ENCODE measurements at places on chromosomes 2 and 18. TPM values are rescaled to one million over a fixed set of nuclear protein-coding genes. Genes with fewer than 3 reads are reported as not detected.

INSIG2 gene
- 30.2 TPM for total RNA-seq

CROCC2 gene
- 1.4 TPM for total RNA-seq

HNMT gene
- total RNA-seq: 43.6 TPM

UGT1A1 gene
- not detected for total RNA-seq

FAHD2B gene
- 8.1 TPM for total RNA-seq

WDPCP gene
- 42.4 TPM for total RNA-seq

SPC25 gene
- 9.2 TPM for total RNA-seq

KCNJ3 gene
- total RNA-seq: 15.9 TPM

KLHL29 gene
- total RNA-seq: 16.1 TPM

B3GNT7 gene
- total RNA-seq: 9.0 TPM

ICA1L gene
- 96.4 TPM for total RNA-seq

CDK15 gene
- total RNA-seq: 0.92 TPM

SCTR gene
- 0.69 TPM for total RNA-seq
